ENCODE measurements at places on chromosomes 5 and 9. TPM values are rescaled to one million over a fixed set of nuclear protein-coding genes. Genes with fewer than 3 reads are reported as not detected.
A peak's percentile ranks its signal among the peaks of the same experiment; 100 is the strongest.

DNA sequence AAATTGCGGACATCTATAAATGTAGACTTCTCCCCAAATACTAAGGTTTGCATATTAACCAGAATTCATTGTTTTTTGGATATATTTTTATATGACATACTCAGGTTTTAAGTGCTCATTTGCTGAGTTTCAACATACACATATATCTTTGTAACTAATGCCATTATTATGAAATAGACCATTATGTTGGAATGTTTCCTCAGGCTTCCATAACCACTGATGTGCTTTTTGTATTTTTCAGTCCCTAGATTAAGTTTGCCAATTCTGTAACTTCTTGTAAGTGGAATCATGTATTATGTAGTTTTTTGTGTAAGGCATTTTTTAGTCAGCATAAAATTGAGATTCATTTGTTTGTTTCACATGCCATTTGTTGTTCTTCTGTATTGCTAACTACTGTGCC lies 32.1 kb downstream of the HSPA4 start:
- no peak for DNase-seq

Gene SEMA5A
- total RNA-seq: 34.1 TPM

Gene MLANA
- not detected for total RNA-seq

DNA sequence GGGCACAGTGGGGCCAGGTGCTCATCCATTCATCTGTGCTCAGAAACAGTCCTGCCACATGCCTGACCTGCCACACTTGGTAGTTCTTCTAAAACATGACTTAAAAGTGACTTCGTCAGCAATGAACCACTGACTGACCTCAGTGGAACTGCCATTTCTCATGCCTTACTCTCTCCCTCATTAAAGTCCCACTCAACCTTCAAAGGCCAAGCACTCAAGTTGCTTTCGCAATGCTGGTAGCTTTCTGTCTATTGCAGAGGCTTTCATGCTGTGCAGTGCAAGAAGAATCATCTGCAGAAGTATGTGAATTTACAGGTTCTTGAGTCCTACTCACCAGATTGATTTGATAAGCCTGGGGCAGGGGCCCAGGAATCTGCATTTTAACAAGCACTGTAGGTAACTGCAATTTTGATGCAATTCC lies 23.9 kb downstream of the B4GALT1 start:
- peak; percentile 64 for DNase-seq

Gene SPINK13
- not detected for total RNA-seq

GRCh38 chr5:102858221-102858620 lies 103.1 kb downstream of the PAM start:
- DNase-seq: no peak

All from posterior vena cava (tissue), 2 donors.